Activated CD4-positive, CD25-positive, alpha-beta regulatory T cell (primary cell): ENCODE measurements at places on chromosomes 1 and 21.

- no peak for DNase-seq
Observed at GRCh38 chr1:178502856-178503255, 6.1 kb upstream of the CLEC20A start.

GRCh38 chr1:159848326-159848725 lies 14.1 kb downstream of the VSIG8 start:
- DNase-seq = no peak

GRCh38 chr1:4924356-4924755 lies 269.9 kb downstream of the AJAP1 start:
- DNase-seq = no peak

DNA sequence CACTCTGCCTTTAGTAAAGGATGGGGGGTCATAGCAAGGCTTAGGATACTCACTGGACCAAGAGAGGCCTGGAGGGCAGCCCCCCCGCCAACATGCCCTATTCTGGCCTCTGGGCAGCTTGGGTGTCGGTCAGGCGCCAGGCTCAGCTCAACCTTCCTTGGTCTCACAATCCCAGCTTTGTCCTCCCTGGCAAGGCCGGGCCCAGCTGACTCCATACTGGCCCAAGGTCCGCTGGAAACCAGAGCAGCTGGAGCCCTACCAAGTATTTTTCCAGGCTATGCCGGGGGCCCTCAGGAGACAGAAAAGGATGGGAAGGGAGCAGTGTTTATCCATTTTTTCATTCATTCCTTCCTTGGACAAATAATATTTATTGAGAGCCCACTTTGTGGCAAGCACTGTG lies 6.2 kb downstream of the FBXO2 start:
- DNase-seq = no peak

GRCh38 chr1:206094024-206094423 lies 23.2 kb downstream of the AVPR1B start:
- no peak for DNase-seq

DNA sequence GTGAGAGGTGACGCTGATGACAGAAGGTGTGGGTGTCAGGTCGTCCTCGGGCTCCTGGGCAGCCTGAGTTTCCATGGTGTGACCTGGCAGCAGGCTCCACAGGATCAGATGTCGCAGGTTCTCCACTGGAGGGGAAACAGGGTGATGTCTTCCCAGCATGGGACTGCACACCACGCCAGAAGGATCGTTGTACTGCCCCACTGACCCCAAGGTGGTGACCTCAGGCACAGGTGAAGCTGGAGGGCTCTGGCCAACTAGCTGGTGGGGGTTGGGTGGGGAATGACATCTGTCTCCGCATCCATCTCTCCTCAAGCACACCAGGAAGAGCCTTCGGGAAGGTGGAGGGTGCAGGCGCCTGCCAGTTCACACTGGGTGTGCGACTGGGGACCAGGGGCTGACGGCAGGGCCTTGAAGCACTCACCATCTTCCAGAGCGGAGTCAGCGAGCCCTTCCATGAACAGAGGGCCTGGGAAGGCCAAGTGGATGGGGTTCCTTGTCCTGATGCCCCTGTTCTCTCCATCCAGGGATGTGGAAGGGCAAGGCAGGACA lies 19.4 kb downstream of the LRRC71 start:
- DNase-seq = no peak

- no peak for DNase-seq
Observed at GRCh38 chr1:2514863-2515762, 11.3 kb downstream of the PANK4 start.

DNA sequence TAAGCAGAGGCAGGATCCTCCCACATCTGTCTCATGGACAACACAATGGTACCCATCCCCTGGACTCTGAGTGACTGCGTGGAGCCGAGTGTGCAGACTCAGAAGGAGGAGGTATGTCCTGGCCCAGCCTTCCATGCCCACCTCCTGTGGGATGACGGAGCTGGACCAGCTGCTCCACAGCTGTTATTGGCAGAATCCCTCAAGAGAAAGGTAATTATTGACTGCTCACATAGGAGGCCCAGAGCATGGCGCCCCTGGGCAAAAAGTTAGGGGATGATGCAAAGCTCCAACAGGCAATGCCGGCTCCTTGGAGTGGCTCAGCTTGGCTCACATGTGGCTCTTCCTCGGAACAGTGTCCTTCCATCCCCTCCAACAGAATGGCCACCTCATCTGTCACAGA lies 12.2 kb upstream of the ACTRT2 start:
- DNase-seq = no peak

- DNase-seq = no peak
Observed at GRCh38 chr1:15723631-15724246, 12.3 kb upstream of the SLC25A34 start.

GRCh38 chr21:39849014-39849655 lies 18.1 kb upstream of the PCP4 start:
- DNase-seq = no peak

DNA sequence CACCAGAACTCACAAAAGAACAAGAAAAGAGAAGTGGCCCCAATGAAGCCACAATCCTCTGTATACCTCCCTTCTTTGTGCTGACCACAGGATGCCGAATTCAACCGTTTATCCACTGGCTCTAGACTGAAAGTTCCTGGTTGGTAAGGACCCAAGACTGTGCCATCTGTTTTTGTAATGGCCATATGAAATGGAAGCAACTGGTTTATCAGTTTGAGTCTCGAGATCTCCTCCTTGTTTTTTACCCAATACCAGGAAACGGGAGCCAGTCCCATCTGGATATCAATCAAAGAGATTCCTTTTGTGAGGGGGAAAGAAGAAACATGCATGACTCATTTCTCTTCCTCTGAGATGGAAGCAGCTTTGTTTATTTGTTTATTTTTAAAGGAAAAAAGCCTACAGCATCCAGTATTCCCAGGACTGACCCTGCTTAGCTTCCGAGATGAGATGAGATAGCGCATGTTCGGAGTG lies 32.4 kb upstream of the ZNF124 start:
- DNase-seq = no peak

DNA sequence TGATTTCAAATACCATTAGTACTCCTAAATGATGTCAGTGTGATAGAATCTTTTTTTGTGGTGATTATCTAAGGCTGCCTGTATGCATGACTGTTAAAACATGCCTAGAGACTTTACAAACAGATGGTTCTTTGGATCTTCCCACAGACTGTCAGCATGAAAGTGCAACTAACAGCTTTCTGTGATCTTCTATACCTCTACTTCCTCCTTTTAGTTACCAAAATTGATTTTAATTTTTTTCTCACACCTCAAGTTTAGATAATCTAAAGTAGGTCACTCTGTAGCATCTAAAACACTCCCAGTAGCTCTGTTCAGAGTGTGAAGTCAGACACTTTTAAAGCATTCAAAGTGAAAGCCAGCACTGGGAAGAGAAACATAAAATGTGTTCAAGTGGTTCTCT lies 534.5 kb downstream of the PTPRC start:
- no peak for DNase-seq

- no peak for DNase-seq
Observed at GRCh38 chr1:240737298-240737697, 125.3 kb upstream of the GREM2 start.

DNA sequence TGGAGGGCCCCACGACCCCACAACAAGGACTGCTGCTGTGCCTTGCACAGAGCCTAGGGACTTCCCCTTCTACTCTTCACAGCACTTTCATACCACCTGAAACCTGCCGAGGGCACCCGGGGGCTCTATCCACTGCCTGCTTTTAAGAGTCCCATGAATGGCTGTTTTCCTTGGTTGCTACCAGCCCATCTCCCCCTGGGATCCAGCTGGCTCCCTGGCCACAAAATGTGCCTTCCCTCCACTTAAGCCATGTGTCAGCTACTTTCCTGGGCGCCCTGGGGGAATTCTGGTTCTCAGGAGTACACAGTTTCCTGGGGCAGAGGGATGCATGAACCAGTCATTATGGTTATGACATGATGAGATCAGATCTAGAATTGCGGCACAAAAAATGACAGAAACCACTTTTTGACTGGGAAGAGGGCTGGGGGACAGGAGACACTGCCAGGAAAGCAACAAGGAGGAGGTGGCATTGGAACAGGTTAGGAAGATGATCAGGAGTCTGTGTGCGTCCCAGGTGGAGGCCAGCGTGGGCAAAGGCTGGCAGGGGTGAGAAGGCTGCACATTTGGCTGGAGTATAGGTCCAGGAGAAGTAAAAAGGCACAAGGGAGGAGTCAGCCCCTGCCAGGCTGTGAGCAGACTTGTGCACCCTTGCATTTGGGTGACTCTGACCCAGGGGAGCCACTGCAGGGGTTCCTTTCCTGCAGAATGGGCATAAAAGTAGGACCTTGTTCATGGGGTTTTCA lies 3.2 kb upstream of the TNFRSF8 start:
- no peak for DNase-seq

DNA sequence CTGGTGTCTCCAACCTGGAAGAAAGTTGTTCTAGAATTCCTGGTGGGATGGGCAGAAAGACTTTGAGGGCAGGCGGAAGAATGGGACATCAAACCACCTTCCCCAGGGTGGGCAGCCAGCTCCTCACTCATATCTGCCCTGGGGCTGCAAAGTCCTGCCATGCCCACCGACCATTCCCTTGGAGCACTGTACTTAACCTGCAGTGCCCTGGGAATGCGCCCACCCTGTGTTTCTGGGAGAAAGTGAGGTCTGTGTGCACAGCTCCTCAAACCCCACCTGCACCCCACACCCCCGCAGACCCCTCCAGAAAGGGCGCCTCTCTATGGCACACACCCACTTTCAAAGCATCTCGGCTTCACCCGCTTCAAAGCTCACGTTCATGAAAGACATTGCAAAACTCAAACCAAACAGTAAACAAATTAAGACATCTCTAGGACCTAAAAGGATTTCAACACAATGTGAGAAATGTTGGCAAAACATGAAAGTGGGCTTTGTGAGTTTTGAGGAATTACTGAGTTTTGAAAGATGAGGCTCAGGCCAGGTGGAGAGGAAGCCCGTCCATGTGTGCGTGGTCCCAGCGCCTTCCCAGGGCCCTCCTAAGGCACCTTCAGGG lies 25.1 kb downstream of the KRTAP10-1 start:
- no peak for DNase-seq

- DNase-seq = no peak
Observed at GRCh38 chr1:205914730-205915129, 28.5 kb downstream of the SLC26A9 start.

DNA sequence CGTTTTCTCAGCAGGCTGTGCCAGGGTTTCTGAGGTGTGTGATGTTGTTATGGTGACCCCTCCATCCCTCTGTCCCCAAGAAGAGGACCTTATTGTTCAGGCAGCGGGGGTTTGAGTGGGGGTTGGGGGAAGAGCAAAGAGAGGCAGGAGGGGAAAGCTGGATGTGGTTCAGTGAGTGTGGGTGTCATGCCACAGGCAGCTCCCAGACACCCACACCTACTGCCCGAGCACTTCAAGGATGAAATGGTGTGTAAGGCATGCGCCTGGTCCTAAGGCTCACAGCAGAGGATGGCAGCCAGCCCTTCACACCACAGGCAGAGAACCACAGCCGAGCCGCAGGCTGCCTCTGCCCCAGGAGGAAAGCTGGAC lies 49.9 kb upstream of the STUM start:
- no peak for DNase-seq

GRCh38 chr1:5151511-5151910 lies 497.1 kb downstream of the AJAP1 start:
- DNase-seq = no peak

GRCh38 chr1:210558302-210558701 lies 229.6 kb downstream of the HHAT start:
- no peak for DNase-seq

DNA sequence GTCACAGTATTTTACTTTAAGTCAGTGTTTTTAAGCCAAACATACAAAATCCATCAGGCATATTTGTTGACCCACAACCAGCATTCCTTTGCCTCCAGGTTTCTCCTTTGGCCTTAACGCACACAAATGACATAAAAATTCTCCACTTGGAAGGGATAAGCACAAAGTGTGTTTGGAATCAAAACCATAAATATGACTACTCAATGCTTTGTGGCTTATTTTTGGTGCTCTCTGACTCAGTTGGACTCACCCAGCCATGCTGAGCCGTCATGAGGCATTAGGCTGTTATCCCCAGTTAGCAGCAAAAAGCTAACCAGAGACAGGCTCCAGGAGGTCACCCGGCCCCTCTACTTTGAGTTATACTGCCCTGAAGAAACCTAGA lies 948 bp downstream of the PRUNE1 start:
- DNase-seq = no peak

- peak; percentile 19 for DNase-seq
Observed at GRCh38 chr1:202135221-202135721, 9.3 kb downstream of the ARL8A start.

GRCh38 chr1:113834716-113835115 lies 22.4 kb upstream of the RSBN1 start:
- no peak for DNase-seq

- DNase-seq = no peak
Observed at GRCh38 chr1:233172201-233172600, 123.3 kb downstream of the PCNX2 start.

DNA sequence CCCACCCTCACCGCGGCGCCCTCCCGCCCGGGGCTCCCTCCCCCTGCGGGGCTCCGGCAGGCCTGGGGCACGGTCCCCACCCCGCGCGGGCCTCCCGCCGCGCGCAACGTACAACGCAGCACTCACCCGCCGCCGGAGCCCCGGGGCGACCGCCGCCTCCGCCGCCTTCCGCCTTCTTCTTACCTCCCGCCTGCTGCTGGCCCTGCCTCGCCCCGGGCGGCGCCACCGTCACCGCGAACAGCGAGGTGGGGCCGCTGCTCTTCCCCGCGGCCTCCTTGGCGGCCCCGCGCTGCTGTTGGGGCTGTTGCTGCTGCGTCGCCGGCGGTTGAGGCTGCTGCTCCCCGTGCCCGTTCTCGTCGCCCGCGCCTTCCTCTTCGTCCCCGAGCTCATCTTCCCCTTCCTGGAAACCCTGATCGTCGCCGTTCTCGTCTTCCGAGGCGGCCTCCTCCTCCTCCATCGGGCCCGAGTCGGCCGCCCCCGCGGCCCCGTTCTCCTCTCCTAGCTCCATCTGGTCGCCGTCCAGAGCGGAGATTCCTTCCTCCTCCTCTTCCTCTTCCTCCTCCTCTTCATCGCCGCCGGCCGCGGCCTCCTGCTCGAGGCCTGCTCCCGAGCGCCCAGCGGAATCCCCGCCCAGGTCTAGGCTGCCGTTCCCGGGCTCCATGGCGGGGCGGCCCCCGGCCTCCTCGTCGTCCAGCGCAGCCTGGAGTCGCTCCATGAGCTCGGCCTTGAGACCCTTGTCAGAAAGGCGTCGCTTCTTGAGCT lies 671 bp downstream of the HNRNPU start:
- no peak for DNase-seq

DNA sequence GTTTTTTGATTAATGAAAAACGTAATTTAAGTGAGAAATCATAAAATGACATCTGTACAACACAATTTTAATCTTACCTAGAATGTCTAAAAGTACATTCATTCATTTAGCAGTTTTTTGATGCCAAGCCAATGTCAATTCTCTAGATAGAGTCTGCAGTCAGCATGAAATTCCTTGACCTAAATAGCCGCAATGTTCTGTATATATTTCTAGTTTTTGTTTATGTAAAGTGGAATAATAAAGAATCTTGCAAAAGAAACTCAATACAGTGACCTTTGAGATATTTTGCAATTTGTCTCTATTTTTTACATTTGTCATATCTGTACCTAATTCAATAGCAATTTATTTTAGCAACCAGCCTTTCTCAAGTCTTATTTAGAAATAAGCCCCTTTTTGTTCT lies 176.0 kb downstream of the ATP6V1G3 start:
- no peak for DNase-seq

- DNase-seq = no peak
Observed at GRCh38 chr1:115183158-115183557, 93.9 kb upstream of the TSPAN2 start.

- DNase-seq = no peak
Observed at GRCh38 chr1:219927956-219928790, at the start of gene SLC30A10. Gene SLC30A10 (minus strand): TSS chr1:219928557. CDS start chr1:219928440, 117 bp downstream.
